ENCODE measurements at places on chromosomes 7 and 10. TPM values are rescaled to one million over a fixed set of nuclear protein-coding genes. Genes with fewer than 3 reads are reported as not detected.
A peak's percentile ranks its signal among the peaks of the same experiment; 100 is the strongest.

DNA sequence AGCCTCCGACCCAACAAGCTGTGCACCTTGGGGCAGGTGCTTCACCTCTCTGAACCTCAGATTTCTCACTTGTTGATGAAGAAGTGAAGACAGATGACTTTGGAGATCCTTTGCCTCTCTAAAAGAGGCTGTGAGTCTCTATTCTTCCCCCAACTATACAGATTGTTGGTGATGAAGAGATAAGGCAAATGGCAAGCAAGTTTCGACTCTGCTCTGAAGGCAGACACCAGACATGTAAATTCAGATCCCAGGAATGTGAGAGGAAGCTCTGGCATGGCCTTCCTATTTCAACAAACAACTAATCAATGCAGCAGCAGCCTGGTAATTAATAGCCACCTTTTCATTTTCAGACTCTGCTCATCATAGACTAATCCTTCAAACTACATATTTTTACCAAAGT lies 74.2 kb upstream of the EGR2 start:
- DNase-seq: no peak
- peaks cover 39% of the 10 kb centered on the region for H3K27me3 ChIP-seq
- no peak overlapping the region for H3K27ac ChIP-seq
- H3K36me3 ChIP-seq: no peaks in the 10 kb centered on the region
- peaks cover 14% of the 10 kb centered on the region for H3K4me1 ChIP-seq

GRCh38 chr7:93119191-93119905 lies 1.6 kb upstream of the SAMD9 start:
- no peaks in the 10 kb centered on the region for H3K27me3 ChIP-seq
- peaks cover 10% of the 10 kb centered on the region for H3K36me3 ChIP-seq
- H3K4me1 ChIP-seq: peaks cover 39% of the 10 kb centered on the region
- no peak overlapping the region for H3K27ac ChIP-seq
- no peak overlapping the region for H3K4me3 ChIP-seq
- DNase-seq: no peak

The CCZ1 gene
- total RNA-seq: 157 TPM

GRCh38 chr7:5423306-5423975 lies at the start of gene TNRC18:
Gene TNRC18, minus strand, starts transcription at chr7:5423834. Its CDS starts 2,588 bp downstream, at chr7:5421246.
- peak; percentile 42 for DNase-seq
- H3K4me3 ChIP-seq: peak within 1 kb of the TSS; percentile 94
- H3K4me1 ChIP-seq: peaks cover 41% of the 10 kb centered on the region
- no peaks in the 10 kb centered on the region for H3K36me3 ChIP-seq
- H3K27me3 ChIP-seq: peaks cover 44% of the 10 kb centered on the region

The GPR85 gene
- total RNA-seq: not detected

DNA sequence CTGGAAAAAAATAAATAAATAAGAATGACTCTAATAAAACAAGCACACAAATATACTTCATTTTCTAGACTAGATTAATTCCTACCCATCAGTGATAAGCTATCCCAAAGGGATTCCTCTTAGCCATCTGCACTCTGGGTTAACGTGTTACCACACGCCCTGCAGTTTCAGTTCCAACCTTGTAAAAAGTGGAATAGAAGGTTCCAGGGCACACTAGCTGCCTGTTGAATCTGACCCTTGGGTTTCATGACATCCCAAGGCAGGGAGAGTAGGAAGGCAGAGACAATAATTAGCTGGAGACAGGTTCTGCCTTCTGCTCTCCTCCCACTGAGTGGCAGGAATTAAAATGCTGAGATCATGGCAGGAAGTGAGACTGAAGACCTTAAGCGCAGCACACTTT lies 33.5 kb downstream of the SLC37A3 start:
- no peak for DNase-seq
- no peak overlapping the region for H3K27ac ChIP-seq
- no peaks in the 10 kb centered on the region for H3K27me3 ChIP-seq
- peaks cover 12% of the 10 kb centered on the region for H3K4me1 ChIP-seq
- no peak overlapping the region for H3K4me3 ChIP-seq

- no peaks in the 10 kb centered on the region for H3K27me3 ChIP-seq
- no peak overlapping the region for H3K4me3 ChIP-seq
These were observed 148.0 kb downstream of the FGFR2 start for GRCh38 chr10:121450247-121450646.

- H3K27ac ChIP-seq: no peak overlapping the region
- DNase-seq: no peak
- H3K27me3 ChIP-seq: peaks cover 23% of the 10 kb centered on the region
- H3K4me1 ChIP-seq: no peaks in the 10 kb centered on the region
These were observed 13.6 kb downstream of the PNLIPRP2 start for GRCh38 chr10:116634126-116634975.

- peaks cover 6% of the 10 kb centered on the region for H3K4me1 ChIP-seq
- no peak overlapping the region for H3K27ac ChIP-seq
- no peaks in the 10 kb centered on the region for H3K36me3 ChIP-seq
- DNase-seq: no peak
- H3K27me3 ChIP-seq: no peaks in the 10 kb centered on the region
- no peak overlapping the region for H3K4me3 ChIP-seq
These were observed 98.5 kb upstream of the KDM7A start for GRCh38 chr7:140275069-140275965.

DNA sequence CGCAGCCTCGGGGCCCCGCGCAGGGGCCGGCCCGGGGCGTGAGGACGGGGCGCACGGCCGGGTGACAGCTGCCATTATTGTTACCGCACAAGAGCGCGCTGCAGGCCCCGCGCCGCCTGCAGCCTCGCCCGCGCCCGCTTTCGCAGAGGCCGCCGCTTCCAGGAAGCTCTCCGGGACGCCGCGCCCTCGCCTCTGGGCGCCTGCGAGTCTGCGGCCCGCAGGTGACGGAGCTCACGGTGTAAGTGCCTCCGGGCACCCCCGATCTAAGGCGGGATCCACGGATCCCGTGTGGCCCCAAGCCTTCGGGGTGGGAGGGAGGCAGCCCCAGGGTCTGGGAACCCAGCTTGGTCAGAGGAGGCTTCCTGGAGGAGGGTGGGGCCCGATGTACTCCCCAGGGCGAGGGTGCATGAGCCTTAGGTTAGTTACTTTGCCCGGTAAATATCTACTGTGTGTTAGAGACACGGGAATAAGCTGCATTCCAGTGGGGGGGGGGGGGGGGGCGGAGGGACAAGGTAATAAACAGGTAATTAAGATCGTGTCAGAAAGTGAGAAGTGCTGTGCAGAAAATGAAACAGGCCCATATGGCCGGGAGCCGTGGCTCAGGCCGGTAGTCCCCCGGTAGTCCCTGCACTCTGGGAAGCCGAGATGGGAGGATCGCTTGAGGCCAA lies 638 bp downstream of the IQCE start:
- H3K4me1 ChIP-seq: peaks cover 20% of the 10 kb centered on the region
- H3K36me3 ChIP-seq: no peaks in the 10 kb centered on the region

DNA sequence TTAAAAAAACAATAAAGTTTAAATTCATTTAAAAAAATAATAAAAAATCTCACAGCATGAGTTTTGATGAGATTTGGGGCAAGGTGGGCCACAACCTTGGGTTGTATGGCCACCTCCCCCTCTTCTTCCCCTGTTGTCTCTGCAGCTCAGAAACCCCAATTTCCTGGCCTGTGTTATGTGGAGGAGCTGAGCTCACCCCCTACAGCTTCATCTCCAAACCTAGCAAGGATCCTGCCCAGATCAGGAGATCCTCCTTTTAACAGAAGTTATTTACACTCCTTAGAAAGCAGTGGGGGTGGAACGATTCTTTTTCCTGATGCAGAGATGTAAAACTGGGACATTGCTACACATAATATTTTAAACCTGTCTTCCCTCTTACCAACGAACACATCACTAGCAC lies 6.9 kb upstream of the SH2D4B start:
- H3K36me3 ChIP-seq: peaks cover 4% of the 10 kb centered on the region
- no peak for DNase-seq
- H3K4me1 ChIP-seq: peaks cover 67% of the 10 kb centered on the region
- peak overlapping the region; percentile 74 for H3K27ac ChIP-seq
- H3K27me3 ChIP-seq: no peaks in the 10 kb centered on the region
- peak overlapping the region; percentile 64 for H3K4me3 ChIP-seq

GRCh38 chr7:28093623-28094232 lies 86.9 kb downstream of the JAZF1 start:
- peaks cover 19% of the 10 kb centered on the region for H3K4me1 ChIP-seq
- no peak overlapping the region for H3K4me3 ChIP-seq
- H3K27ac ChIP-seq: no peak overlapping the region
- H3K27me3 ChIP-seq: no peaks in the 10 kb centered on the region
- H3K36me3 ChIP-seq: no peaks in the 10 kb centered on the region

DNA sequence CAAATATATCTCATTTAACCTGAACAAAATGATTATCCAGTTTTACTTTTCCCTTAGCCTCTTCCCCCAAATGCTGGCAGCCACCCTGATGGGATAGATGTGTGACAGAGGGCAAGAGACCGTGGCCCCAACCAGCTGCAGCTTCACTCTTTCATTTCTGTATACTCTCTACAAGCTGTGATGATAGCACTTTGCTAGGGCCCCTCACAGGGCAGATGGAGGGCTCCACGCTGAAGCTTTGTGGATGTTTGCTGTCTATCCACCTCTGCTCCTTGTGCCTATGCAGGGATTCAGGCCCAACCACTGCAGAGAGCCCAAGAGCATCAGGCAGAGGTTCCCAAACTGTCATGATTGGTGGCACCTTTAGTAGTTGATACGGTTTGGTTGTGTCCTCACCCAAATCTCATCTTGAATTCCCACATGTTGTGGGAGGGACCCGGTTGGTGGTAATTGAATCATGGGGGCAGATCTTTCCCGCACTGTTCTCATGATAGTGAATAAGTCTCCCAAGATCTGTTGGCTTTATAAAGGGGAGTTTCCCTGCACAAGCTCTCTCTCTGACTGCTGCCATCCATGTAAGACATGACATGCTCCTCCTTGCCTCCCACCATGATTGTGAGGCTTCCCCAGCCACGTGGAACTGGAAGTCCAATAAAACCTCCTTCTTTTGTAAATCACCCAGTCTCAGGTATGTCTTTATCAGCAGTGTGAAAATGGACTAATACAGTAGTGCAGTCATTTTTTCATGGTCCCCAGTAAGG lies 20.1 kb downstream of the HTRA1 start:
- peaks cover 16% of the 10 kb centered on the region for H3K27me3 ChIP-seq
- H3K4me3 ChIP-seq: no peak overlapping the region

GRCh38 chr10:30977385-30977784 lies 54.3 kb downstream of the ZNF438 start:
- no peak for DNase-seq
- no peaks in the 10 kb centered on the region for H3K27me3 ChIP-seq
- no peak overlapping the region for H3K4me3 ChIP-seq
- peaks cover 9% of the 10 kb centered on the region for H3K36me3 ChIP-seq
- H3K27ac ChIP-seq: no peak overlapping the region

- no peak for DNase-seq
- H3K27me3 ChIP-seq: no peaks in the 10 kb centered on the region
- H3K36me3 ChIP-seq: peaks cover 2% of the 10 kb centered on the region
- H3K4me1 ChIP-seq: peaks cover 36% of the 10 kb centered on the region
These were observed 144.5 kb upstream of the ASAH2 start for GRCh38 chr10:50395851-50396250.

The TRPV5 gene
- 0.09 TPM for total RNA-seq

The TMEM236 gene
- 0.65 TPM for total RNA-seq

The VPS26A gene
- 39.0 TPM for total RNA-seq

The VAX1 gene
- not detected for total RNA-seq

DNA sequence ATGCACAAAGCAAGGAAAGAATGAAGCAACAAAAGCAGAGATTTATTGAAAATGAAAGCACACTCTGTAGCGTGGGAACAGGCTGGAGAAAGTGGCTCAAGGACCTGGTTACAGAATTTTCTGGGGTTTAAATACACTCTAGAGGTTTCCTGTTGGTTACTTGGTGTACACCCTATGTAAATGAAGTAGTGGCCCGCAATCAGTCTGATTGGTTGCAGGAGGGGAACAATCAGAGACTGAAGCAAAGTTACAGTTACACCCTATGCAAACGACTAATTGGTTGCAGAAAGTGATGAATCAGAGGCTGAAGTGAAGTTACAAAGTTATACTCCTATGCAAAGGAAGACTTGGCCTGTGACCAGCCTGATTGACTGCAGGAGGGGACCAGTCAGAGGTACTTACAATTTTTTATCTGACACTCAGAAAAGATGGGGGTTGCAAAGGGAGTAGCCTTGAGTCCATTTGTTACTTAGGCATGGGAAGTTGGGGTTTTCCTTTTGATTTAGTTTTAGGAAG lies 3.6 kb upstream of the MTPN start:
- DNase-seq: peak; percentile 64
- H3K27ac ChIP-seq: peak overlapping the region; percentile 80
- H3K4me1 ChIP-seq: peaks cover 59% of the 10 kb centered on the region
- peak overlapping the region; percentile 75 for H3K4me3 ChIP-seq
- no peaks in the 10 kb centered on the region for H3K27me3 ChIP-seq

DNA sequence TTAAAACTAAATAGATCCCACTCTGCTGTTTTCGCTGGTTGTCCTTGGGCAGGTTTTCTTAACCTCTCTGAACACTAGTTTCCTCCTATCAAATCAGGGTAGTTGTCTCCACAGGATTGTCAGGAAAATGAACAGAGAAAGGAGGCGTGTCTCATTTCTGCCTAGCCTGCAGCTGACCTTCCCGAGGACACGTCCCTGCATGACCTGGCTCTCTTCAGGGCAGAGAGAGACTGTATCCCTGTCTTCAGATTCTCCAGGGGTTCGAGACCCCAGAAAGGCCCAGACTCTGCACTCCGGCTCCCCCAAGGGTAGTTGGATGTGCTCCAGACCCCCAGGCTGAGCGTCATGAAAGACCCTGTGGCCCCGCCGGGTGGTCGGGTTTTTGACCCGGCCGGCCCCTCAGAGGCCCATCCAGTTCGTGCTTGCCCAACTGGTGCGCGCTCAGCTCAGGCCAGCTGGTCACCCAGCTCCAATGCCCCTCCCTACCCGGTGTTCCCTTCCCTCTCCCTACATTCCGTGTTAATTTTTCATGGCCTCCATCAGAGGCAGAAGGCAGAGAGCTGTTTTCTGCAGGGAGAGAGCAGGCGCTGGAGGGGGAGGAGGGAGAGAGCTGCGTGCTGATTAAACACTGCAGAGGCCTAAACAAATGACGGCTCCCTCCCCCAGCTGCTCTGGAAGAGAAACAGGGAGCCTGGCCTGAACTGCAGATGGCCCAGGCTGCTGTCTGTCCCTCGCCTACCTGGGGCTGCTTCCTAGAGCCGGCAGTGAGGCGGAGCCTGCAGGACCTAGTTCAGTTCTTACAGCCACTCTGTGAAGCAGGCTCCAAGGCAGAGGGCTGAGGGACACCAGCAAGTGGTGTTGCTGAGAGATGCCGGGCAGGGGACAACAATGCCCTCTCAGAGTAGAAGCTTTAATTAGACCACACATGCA lies 86.2 kb upstream of the PPIF start:
- H3K27me3 ChIP-seq: no peaks in the 10 kb centered on the region
- H3K4me1 ChIP-seq: peaks cover 13% of the 10 kb centered on the region
- DNase-seq: no peak

DNA sequence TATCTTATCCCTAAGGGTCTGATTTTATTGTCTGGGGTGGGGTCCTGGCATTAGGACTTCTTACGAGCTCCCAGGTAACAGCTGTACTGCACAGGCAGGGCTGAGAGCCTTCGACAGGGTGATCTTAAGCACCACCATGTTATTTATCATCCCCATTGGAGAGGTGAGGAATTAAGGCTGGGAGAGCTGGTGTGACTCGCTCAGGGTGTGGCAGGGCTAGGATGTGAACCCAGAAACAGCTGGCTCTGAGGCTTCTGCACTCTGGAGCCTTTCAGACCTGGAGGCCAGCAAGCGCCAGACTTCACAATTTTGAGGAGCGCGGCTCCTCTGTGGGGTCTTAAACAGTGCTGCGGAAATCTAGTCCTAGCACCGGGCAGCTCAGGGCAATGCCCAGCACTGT lies 27.4 kb upstream of the NDST2 start:
- no peaks in the 10 kb centered on the region for H3K27me3 ChIP-seq
- H3K4me1 ChIP-seq: no peaks in the 10 kb centered on the region
- DNase-seq: no peak

The WNT8B gene
- 0.22 TPM for total RNA-seq

All from activated T-cell treated with anti-CD3 and anti-CD28 coated beads, Interleukin-2, amount 50 U/mL, for 72 hours (primary cell).